Thyroid gland (tissue), 4 donors: ENCODE measurements at places on chromosomes 2 and 18.

DNA sequence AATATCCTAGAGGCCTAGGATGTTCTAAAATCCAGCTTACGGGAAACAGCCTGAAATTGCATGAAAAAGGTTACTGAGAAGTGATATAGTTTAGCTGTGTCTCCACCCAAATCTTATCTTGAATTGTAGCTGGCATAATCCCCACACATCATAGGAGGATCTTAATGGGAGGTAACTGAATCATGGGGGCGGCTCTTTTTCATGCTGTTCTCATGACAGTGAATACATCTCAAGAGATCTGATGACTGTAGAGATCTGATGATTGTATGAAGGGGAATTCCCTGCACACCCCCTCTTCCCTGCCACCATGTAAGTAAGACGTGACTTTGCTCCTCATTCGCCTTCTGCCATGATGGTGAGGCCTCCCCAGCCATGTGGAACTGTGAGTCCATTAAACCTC lies 385.6 kb upstream of the ID2 start:
- DNase-seq = no peak
- H3K27me3 ChIP-seq = no peaks in the 10 kb centered on the region
- no peaks in the 10 kb centered on the region for H3K4me1 ChIP-seq

GRCh38 chr2:21030983-21031968 lies 12.6 kb downstream of the APOB start:
- no peaks in the 10 kb centered on the region for H3K27me3 ChIP-seq
- no peaks in the 10 kb centered on the region for H3K36me3 ChIP-seq
- H3K27ac ChIP-seq = no peak overlapping the region
- no peak overlapping the region for H3K4me3 ChIP-seq
- no peak for DNase-seq

- no peak for DNase-seq
- no peak overlapping the region for H3K4me3 ChIP-seq
- H3K27ac ChIP-seq = no peak overlapping the region
Measured at GRCh38 chr2:224666951-224667553, 49.1 kb downstream of the CCDC195 start.

GRCh38 chr18:71049893-71050292 lies 761.0 kb downstream of the SOCS6 start:
- no peaks in the 10 kb centered on the region for H3K4me1 ChIP-seq
- no peaks in the 10 kb centered on the region for H3K27me3 ChIP-seq
- no peak overlapping the region for H3K27ac ChIP-seq
- H3K4me3 ChIP-seq = no peak overlapping the region
